ENCODE measurements at places on chromosomes 12 and 14.
A peak's percentile ranks its signal among the peaks of the same experiment; 100 is the strongest.

DNA sequence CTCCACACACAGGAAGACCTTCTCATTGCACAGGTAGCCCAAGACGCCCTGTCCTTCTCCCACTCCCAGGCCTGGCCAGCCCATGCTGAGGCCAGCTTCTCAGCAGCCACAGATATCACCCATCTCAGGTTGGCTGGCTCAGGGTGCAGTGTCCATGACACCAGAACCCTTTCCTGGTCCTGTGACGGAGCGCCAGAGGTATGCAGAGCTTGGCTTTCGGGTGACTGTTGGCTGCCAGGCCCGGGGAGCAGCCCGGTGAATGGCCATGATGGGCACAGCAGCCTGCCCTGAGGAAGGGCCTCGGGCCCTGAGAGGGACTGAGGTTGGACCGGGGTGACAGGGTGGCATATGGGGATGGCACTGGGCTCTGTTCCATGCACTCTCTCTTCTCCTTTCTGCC is 173.4 kb downstream of the TSPAN9 start:
- DNase-seq: peak; percentile 91

DNA sequence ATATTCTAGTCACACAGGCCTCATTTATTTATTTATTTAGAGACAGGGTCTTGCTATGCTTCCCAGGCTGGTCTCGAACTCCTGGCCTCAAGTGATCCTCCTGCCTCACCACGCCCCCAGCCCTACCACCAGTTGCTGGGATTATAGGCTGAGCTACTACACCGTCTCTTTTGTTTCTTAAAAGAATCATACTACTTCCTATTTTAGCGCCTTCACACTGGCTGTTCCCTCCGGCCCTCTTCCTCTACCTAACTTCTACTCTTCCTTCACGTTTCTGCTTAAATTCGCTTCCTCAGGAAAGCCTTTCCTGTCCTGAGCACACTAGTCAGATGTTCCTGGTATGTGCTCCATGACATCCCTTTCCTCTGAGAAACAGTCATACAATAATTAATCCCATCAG is 6.4 kb upstream of the MRPL42 start:
- DNase-seq: no peak

- no peak for DNase-seq
Measured at GRCh38 chr12:34205401-34205800, 183.1 kb downstream of the ALG10 start.

DNA sequence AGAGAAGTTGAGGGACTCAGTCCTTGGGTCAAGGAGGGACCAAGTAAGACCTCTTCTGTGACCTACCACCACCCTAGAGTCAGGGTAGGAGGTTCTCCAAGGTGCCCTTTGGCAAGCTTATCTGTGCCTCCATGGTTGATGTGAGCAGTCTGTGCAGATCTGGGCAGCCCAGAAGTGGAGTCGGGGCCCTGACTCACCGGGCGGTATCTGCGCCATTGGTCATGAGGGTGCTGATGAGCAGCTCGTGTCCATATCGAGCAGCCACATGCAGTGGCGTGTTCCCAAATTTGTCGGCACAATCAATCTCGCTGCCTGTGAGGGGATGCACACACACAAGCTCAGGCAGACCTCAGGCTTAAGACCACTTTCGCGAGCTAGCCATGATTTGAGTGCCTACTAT is 5.1 kb downstream of the ANKRD52 start:
- no peak for DNase-seq

- DNase-seq: peak; percentile 40
Measured at GRCh38 chr14:103084021-103084919, at the start of gene LBHD2. TSS of gene LBHD2 (plus strand) at chr14:103084210. CDS start at chr14:103086013, 1,803 bp downstream.

DNA sequence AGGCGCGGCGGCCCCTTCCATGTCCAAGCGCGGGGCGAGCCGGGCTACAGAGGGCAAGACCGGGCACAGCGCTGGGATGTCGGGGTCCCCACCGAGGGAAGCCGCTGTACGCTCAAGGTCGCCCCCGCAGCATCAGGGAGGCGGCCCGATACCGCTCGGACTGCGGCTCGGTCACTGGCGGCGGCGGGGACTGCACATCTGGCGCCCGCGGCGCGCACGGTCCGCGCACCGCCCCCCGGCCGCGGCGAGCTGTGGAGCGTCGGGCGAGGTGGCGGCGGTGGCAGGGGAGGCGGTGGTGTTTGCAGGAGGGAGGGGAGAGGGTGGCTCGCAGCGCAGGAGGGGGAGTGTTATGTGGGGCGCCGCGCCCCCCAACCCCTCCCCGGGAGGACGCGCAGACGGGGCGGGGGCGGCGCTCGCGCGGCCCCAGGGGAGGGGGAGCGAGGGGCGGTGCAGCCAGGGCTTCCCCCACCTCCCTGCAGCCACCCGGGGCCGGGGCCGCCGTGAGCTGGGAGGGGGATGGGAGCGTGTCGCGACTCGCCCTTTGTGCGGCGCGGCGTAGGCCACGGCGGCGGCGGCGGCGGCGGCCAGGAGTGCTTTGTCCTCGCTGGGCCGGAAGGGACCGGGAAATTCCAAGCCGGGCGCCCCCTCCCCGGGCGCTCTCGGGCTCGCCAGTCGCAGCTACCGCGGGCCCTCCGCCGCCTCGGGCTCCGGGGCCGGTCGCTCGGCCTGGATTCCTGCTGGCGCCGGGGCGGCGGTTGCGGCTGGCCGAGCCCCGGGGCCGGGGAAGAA is at the start of gene NUAK1:
Gene NUAK1 (minus strand): TSS at position 322 of the 789 bp plus-strand sequence. CDS start 301 bp downstream, at position 21.
- peak; percentile 83 for DNase-seq

DNA sequence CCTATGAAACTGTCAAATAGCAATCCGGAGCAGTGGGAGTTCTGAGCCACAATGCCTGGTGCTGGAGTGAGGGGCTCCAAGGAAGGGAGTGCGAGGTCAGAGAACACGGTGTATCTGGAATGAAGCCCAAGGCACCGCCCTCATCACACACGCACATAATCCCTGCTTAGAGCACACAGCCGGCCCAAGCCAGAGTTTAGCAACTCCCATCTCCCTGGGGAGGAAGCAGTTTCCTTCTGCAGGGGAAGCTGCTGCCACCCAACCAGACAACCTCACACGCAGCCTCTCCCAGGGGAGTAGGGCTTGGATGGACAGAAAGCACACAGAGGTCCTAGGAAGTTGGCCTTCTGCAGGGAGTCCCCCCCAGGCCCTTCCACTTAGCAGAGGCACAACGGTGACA is 31.3 kb downstream of the ACTN1 start:
- peak; percentile 88 for DNase-seq

DNA sequence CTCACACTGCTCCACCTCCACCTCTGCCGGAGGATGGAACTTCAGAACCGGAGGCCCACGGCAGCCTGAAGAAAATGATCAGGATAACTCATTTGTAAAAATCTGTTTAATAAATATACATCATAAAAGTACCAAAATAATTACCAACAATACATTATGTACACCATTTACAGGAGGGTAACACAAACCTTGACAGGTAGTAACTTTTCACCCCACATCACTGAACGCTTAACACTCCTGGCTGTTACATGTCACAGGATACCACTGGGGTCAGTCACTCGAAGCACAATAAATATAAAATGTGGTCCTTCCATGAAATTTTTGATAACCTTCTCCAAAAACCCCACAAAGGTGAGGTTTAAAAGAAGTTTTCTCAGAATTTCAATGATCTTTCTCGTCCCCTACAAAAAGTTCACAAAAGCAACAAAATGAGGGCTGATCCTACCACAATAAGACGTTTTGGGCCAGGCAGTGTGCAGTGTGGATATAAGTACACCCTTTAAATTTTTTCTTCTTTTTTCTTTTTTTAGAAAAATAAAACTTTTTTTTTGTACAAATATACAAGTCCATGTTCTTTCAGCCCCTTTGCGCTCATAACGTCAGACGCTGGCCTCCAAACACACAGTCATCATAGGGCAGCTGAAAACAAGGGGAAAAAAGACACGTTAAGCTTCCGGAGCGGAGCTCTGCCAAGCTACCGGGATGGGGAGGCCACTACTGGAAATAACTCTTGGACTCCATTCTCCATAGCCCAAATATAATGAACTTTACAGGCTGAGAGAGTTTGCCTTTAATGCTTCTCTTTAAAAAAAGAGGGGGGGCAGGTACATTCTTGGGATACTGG is 2.9 kb downstream of the NFKBIA start:
- DNase-seq: no peak

GRCh38 chr14:91331721-91332120 is 85.9 kb downstream of the CCDC88C start:
- DNase-seq: no peak

GRCh38 chr14:94384342-94384741 is 4.1 kb downstream of the SERPINA1 start:
- DNase-seq: no peak

DNA sequence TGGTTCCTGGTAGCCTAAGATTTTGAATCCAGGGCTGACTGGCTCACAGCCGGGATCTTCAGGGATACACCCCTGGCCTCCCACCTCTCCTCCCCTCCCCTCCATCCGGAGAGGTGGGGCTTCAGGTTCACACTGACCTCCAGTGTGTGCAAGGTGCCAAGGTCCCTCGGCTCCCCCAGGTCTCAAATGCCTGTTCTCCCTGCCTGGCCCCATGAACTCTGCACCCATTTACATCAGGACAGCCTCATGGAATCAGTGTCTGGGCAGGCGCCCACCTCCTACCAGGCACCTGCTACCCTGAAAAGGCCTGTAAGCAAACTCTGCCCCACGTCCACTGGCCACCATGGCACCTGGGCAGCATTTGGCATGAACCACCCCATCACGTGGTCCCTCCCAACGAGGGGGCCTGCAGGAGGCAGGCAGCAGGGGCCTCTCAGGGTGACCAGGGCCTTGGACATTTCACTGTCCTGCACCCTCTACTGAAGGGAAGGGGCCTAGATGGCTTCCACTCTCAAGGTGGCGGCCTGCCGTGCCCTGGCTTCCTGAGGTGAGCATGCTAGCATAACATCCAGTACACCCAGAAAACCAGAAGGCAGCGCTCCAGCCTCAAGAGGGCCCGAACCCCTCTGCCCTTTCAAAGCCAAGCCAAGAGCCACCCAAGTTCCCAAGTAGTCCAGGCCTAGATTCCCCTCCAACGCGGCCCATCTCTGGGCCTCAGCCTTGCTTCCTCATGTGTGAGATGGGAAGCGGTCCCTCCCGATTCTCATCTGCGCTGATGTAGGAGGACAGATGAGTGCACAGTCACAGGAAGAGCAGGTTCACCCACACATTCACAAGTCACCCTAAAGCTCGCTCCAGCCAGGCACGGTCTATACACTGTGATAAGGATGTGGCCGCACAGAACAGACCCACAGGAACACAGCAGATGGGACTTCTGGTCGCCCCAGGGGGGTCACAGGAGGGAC is 37.3 kb downstream of the CCDC85C start:
- DNase-seq: no peak

DNA sequence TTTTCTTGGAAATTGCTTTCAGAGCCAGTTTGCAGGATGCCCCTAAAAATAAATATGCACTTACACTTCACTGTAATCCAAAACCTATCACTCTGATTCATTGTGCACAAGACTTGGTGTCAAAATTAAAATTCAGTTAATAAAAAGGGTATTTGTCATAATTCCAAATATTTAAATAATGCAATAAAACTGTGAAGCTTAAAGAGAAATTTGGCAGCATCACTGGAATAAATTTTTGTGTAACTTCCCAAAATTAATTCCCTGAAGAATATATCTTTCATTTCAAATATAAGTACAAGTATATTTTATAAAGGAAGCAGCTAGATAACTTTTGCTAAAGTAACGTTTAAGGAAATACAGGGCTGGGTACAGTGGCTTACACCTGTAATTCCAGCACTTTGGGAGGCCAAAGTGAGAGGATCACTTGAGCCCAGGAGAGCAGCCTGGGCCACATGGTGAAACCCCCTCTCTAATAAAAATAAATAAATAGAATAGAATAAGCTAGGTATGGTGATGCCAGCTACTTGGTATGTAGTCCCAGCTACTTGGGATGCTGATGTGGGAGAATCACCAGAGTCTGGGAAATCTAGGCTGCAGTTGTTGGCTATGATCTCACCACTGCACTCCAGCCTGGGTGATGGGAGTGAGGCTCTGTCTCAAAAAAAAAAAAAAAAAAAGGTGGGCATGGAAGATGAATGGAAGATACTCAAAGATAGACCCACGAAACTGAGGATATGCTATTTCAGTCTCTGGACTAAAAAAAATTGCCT is 233.8 kb downstream of the FBXL14 start:
- DNase-seq: no peak

DNA sequence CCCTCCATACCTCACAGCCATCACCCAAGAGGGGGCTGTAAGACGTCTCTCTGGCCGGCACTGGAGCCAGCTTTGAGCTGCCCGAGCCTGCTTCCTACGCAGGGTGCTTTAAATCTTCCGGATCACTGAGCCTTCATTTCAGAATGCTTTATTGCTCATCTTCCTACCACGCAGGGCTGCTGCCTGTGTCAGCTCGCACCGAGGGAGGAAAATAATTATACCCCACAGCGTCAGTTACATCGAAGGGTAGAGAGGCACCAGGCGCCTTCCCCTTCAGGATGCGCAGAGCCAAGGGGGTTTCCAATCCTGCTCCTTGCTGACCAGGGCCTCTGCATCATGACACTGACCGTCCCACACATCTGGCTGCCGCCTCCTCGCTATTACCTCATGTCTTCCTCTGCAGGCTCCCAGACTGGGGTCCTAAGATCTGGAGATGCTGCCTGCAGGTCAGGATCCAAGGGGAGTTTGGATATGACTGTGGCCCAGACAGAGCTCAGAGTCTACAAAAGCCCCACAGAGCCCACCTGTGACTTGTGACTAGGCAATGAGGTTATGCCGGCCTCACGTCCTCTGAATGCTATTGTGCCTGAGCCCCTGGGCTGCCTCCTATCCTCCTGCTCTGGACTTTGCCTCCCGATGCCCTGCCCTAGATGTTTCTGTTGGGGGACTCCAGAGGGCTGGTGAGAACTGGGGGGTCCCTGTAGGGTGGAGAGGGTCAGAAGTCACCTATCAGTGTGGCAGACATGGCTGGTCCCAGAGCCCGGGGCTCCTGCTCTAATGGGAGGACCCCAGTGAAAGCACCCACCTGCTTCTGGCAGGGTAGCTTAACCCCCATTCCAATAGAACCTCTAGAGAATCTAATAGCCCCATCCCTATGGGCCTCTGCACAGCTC is 220.3 kb upstream of the RTL1 start:
- DNase-seq: no peak

DNA sequence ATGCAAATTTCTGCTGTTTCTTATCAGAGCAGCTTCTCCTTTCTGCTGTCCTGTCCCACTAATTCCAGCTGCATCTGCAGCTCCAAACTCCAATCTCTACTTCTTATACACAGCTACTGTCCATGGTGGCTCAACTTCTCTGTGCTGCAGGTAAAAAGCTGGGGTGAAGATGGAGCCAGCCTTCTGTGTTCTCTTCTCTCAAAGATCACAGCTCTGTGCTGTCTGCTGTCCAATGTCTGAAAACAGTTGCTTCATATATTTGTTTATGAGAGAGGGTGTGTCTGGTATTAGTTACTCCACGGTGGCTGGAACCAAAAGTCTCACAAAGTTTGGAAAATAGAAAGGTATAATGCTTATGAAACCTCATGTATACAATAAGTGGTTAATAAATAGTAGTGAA is 445.8 kb upstream of the TBX3 start:
- DNase-seq: no peak

- no peak for DNase-seq
Measured at GRCh38 chr14:103026988-103027387, 30.4 kb downstream of the CDC42BPB start.

- DNase-seq: no peak
Measured at GRCh38 chr12:75738486-75738885, 227.1 kb upstream of the KRR1 start.

GRCh38 chr12:127803545-127803944 is 463.4 kb upstream of the TMEM132C start:
- DNase-seq: no peak

All from aorta (tissue), 5 donors.